ENCODE measurements at places on chromosomes 2 and 18.

DNA sequence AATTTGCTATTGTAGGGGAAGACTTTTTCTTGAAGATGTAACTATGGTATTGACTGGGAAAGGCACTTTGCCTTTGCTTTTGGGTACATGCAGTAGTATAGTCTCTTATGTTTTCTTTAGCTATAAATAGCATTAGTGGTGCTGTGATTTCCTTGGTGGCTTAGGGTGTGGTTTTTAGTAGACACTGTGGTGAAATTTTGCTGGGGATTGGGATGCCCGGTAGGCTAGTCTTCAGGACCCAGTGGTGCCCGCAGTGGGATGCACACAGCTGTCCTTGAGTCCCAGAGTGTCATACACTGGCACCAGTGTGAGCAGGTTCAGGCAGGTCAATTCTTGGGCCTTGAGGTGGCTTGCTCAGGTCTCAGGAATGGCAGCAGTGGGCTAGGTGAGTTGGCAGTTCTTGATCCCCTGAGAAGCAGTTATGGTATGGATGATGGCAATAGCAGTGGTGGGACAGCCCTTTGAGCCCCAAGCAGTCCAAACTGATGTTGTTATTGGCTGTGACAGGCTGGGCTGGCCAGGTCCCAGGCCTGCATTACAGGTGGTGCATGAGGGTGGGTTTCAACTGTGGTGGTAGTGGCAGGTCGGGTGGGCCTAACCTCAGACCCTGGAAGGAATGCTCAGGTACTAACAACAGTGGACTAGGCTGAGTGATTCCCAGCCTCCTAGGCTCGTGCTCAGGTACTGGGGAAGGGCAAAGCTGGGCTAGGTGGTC is 124.3 kb downstream of the XRCC5 start:
- no peak for DNase-seq

GRCh38 chr2:77458216-77458615 is 64.0 kb downstream of the LRRTM4 start:
- DNase-seq: no peak

DNA sequence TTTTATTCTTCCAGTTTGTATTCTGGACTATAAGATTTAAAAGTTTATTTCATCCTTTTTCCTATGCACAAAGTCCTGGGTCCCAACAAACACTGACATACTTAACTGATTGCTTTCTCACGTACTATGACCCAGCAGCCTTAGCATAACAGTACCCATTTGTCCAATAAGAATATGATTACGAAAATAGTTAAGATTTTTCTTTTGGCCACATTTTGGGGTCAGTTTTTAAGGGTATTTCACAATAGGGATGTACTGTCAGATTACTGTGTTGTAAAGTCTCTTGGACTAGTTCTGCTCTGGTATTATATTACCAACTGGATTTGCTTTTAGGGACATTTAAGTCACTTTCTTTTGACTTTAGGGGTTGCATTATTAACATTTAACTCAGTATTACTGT is 46.1 kb downstream of the TTC39C start:
- DNase-seq: no peak

- DNase-seq: no peak
Observed at GRCh38 chr18:63207143-63207790, 112.3 kb downstream of the BCL2 start.

DNA sequence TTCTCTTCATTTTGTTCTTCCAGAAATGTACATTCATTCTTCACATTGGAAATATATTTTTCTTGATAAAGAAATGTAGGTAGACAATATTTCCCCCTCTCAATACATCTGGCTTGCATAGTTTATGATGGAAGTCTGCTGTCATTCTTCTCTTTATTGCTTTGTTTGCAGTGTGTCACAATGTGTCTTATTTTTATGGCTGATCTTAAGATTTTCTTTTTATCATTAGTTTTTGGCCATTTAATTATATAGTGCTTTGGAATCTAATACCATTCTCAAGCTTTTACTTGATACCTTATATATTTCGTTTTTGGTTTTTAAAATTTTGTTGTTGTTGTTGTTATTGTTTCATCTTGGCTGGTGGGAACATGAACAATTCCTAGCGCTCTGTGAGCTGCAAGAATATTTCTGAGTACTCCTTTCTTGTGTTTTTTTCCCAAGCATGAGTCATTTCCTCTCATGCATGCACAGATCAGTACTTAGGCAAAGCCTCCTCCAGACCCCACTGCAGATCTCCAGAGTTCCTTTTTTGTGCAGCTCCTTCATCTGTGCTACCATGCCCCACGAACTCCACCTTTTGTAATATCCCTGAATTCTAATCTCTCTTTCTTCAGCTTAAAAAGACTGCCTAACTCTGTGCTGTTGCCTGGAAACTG is 13.7 kb upstream of the MMADHC start:
- no peak for DNase-seq

GRCh38 chr2:1884933-1885580 is 140.7 kb upstream of the PXDN start:
- no peak for DNase-seq

DNA sequence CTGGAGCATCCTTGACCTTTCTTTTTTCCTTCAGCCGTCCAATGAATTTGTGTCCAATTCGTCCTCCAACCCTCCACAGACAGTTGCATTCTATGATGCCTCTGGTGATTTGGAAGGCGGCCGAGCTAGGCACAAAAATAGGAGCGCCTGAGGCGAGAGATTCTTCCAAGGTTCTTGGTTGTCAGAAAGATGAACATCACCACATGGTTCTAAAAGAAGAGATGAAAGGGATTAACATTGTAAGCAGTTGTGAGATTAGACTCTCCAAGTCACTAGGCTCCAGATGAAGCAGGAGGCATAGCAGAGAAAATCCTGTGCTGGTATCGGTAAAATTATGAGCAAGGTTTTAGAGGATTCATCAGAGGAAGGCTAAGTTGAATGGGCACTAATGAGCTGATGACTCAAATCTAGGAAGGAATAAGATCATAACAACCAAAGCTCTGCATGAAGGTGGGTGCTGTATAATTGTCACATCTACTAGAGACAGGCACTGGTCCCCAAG is 75.4 kb upstream of the MAP4K3 start:
- no peak for DNase-seq

GRCh38 chr2:114219456-114219855 is 223.0 kb upstream of the DPP10 start:
- no peak for DNase-seq

DNA sequence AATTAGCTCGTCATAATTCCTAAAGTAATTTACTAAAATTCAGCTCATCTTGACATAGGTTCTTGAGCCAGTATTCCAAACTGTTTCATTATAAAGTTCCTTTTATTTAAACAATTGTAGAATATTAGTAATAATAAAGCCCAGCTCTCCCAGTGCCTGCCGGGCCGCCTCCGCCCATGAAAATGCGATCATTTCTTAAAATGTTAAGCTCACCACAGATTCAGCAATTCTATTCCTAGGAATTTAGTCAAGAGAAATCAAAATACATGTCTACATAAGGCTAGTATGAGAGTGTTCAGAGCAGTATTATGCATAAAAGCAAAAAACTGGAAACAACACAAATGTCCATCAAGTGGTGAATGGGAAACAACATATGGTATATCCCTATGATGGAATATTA is 52.0 kb downstream of the XDH start:
- DNase-seq: no peak

GRCh38 chr2:60446413-60447267 is 106.8 kb downstream of the BCL11A start:
- no peak for DNase-seq

DNA sequence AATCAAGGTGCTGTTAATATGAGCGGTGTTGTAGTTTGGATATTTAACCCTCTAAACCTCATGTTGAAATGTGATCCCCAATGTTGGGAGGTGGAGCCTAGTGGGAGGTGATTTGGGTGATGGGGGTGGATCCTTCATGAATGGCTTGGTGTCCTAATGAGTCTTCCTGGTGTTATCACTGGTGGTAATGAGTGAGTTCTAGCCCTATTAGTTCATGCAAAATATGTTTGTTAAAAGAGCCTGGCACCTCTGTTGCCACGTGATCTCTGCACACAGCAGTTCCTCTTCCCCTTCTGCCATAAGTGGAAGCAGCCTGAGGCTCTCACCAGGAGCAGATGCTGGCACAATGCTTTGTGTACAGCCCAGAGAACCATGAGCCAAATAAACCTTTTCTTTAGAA is 158.4 kb downstream of the FMNL2 start:
- DNase-seq: peak; percentile 71

GRCh38 chr2:132473174-132473883 is 56.7 kb downstream of the GPR39 start:
- no peak for DNase-seq

DNA sequence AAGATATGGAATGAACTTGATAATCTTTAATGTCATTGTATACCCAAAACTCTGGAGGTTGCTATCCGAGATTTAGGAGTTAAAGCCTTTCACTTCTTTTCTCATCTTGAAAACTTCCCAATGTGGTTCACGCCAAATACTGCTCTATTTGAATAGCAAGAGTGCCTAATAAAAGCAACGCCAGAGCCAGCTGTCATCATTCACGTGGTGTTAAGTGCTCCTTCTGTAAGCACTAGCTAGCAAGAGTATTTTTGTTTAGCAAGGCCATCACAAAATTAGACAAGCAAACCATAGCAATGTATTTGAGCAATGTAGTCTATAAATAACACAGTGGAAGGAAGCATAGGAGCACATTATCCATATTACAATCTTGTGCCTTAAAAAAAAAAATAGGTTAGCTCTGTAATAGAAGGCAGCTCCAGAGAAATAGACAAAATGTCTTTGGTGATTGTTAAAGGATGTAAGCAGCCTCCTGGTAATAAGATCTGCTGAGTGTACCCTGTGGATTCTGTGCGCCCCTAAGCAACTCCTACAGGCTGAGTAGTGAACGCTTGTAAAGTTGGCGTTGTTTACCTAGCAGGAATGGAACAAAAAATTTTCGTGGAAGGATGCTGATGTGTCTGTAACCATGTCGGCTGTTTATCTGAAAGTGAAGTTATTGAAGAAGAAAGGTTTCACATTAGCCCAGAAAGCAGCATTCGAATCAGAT is 518.0 kb downstream of the CNTNAP5 start:
- DNase-seq: no peak

GRCh38 chr2:225328192-225328591 is 71.3 kb upstream of the NYAP2 start:
- peak; percentile 6 for DNase-seq

GRCh38 chr2:129548880-129549279 is 430.6 kb upstream of the RAB6C start:
- DNase-seq: no peak

DNA sequence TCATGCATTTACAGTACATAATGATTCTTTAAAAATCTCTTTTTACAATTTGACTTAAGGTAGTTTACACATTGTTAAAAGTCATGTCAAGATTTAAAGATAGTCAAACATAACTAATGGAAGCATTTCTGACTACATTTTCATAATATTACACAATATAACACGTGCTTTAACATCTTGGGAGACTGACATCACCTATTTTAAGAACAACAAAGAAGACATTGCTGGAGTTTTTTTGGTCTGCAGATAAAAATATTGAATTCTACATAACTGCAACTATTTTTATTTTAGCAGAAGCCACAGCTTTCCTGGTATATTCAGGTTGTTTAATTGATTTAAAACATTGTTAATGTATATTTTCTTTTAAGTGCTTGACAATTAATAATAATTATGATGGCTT is 65.7 kb downstream of the UBR3 start:
- DNase-seq: no peak

DNA sequence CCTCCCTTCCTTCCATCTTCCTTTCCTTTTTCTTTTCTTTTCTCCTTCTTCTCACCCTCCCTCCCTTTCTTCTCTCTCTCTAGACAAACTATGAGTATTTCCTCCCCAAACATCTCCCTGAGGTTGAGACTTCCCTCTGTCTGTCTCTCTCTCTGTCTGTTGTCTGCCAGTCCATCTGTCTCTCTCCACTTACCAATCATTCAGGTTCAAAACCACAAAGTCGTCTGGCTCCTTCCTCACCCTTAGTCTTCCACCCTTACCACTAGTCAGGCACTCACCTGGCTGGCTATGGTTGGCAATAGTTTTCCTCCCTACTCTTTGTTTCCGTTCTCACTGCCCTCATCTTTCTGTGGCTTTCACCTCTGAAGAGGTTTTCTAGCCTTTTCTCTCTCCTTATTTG is 12.9 kb downstream of the CCL20 start:
- no peak for DNase-seq

DNA sequence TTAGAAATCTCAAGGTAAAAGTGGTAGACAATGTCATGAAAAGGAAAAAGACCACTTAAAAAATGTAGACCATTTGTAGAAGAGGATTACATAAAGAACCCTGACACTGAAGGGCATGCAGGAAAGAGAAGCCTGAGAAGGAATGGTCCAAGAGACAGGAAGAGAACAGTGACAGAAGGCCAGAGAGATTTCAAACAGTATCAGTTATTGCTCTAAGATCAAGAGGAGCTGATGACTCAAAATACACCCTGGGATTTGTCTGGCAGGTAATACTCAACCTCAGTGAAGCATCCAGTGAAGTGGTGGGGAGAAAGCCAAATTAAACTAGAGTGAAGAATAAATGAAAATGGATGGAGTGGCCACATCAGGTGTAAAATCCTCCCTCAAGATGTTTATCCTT is 100.5 kb downstream of the PDE11A start:
- no peak for DNase-seq

DNA sequence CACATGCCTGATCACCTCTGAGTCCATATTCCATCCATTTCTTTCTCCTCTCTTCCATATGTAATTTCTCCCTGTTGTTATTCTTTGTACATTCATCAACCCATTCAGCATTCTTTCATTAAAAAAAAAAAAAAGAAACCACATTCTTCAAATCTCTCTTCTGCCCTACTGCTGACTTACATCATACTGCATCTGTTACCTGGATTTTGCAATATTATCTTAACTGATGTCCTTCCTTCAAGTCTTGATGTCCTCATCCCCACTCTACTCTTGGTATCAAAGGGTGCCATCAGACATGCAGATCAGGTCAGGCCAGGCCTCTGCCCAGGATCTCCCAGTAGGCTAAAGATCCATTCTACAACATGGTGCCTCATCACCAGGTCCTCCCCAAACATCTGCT is 90.6 kb downstream of the SGPP2 start:
- no peak for DNase-seq

DNA sequence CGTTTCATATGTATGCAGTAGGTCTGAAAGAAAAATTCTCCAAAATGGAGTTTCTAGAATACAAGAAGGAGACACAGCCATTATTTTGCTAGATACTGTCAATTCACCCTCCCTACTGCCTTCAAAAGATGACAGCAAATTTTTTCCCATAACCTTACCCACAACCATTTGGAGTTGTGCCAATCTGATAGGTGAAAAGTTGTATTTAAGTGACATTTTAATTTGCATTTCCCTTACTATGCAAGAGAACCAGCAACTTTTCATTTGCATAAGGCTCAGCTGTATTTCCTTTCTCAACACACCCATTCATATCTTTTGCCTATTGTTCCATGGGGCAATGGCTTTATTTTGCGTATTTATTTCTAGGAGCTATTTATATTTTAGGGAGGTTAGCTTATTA is 31.4 kb upstream of the IL18RAP start:
- no peak for DNase-seq

- DNase-seq: peak; percentile 77
Observed at GRCh38 chr2:227774011-227774624, 28.4 kb downstream of the SCYGR8 start.

DNA sequence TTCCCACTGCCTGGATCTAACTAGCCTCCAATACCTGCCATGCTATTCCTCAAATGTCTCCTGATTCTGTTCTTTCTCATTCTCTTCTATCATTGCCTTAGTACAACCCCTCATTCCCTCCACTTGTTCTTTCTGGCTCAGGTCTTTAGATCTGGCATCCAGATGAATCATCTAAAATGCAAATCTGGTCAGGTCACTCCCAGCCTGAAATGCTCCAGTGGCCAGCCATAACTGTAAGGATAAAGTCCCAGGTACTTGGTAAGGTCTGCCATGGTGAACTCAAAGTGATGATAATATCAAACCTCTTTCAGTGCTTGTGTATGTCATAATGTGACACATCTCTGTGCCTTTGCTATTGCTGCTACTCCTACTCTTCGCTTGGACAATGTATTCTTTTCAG is 2.9 kb upstream of the SNRNP27 start:
- no peak for DNase-seq
